Activated CD8-positive, alpha-beta T cell treated with anti-CD3 and anti-CD28 coated beads, Interleukin-2, amount 10 ng/mL, durations not matched to agents 7 days and 5 days (primary cell): ENCODE measurements at places on chromosomes 7 and 10.

DNA sequence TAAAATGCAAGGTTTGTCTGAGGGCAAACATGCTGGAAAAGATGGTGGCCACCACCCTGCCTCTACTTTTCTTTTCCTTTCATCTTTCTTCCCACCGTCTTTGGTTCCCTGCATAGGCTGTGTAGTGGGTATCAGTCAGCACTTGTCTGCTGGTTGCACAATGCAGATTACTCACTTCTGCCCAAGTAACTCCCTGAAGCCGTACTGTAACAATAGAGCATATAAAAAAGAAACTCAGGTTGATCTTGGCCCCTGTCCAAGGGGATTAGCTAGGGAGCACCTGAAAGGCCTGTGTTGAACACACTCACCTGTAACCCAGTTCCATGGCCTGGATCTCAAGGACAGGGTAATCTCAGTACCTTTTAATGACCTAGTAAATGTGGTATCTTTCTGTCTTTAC is 533.0 kb upstream of the GALNT17 start:
- DNase-seq: no peak

GRCh38 chr10:104574838-104575237 is 66.3 kb upstream of the SORCS3 start:
- no peak for DNase-seq

- no peak for DNase-seq
Observed at GRCh38 chr7:1854866-1855724, 185.0 kb downstream of the ELFN1 start.

DNA sequence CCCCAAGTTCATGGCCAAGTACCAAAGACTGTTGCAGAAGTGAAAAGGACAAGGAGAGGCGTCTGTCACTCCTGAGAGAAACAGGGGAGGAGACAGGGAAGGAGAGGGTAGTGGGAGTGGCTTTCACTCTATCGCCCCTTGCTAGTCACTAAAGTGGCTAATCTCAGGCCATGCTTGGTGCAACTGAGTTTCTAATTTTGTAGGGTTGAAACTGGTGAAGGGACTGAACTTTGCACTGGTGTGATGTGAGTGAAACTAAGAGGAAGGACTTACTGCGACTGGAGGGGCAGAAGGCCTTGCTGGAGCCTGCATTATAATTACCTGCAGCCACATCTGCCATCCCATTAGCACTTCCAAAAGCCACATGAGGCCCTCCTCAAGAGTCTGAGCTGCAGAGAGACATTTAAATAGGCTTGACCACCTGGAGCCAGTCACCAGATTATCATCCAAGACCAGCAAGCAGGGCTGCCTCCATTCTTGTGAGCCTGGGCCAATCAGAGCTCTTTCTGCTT is 107.2 kb upstream of the EEPD1 start:
- DNase-seq: no peak

- DNase-seq: no peak
Observed at GRCh38 chr10:15237351-15237750, 68.9 kb upstream of the NMT2 start.

- no peak for DNase-seq
Observed at GRCh38 chr7:151296202-151296992, 45.2 kb upstream of the NUB1 start.

- DNase-seq: no peak
Observed at GRCh38 chr7:114939484-114940097, 17.7 kb downstream of the MDFIC start.

GRCh38 chr10:61937631-61938351 is 36.3 kb downstream of the ARID5B start:
- no peak for DNase-seq

GRCh38 chr7:69849268-69849667 is 251.0 kb downstream of the AUTS2 start:
- DNase-seq: no peak

DNA sequence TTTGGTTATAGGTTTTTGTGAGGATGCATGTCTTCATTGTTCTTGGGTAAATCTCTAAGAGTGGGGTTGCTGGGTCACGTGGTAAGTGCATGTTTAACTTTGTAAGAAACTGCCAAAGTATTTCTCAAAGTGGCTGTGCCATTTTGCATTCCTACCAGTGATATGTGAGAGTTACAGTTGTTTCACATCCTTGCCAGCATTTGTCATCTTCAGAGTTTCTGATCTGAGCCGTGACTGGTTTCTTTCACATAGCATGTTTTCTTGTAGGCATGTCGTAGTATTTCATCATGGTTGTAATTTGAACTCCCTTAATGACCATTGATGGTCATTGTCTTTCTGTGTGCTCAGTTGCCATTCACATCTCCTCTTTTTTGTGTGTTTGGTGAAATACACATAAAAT is 286.0 kb downstream of the RNLS start:
- DNase-seq: no peak
